CD14-positive monocyte (primary cell): ENCODE measurements at places on chromosomes 4 and X.
A peak's percentile ranks its signal among the peaks of the same experiment; 100 is the strongest.

GRCh38 chrX:39730662-39731329, 367.0 kb downstream of the BCOR start:
- DNase-seq = peak; percentile 42

DNA sequence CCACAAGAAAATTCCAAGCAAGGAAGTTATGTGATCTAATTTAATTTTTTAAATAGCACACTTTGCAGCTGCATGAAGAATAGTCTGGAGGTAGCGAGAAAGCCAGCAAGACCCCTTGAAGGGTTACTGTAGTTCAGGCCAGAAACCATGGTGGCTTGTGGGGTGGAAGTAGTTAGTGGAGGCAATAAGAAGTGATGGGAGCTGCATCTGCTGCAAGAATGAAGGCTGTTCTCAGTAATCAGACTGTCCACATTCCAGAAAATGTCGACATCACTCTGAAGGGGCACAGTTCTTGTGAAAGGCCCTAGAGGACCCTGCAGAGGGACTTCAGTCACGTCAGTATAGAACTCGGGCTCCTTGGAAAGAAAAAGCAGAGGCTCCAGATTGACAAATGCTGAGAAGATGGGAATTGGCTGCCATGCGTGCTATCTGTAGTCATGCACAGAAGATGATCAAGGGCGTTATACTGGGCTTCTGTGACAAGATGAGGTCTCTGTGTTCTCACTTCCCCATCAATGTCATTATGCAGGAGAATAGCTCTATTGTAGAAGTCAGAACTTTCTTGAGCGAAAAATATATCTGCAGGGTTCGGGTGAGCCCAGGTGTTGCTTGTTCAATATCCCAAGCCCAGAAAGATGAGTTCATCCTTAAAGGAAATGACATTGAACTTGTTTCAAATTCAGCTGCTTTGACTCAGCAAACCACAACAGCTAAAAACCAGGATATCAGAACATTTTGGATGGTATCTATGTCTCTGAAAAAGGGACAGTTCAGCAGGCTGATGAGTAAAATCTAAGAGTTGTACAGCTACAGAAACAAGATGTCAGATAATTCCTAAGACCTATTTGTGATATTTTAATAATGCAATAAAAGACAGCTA, 254.2 kb downstream of the CBR4 start:
- no peak for DNase-seq

- DNase-seq = no peak
Observed at GRCh38 chrX:74009041-74009440, 294.9 kb upstream of the ZCCHC13 start.

GRCh38 chrX:71168134-71168533, 23.5 kb downstream of the NLGN3 start:
- no peak for DNase-seq

DNA sequence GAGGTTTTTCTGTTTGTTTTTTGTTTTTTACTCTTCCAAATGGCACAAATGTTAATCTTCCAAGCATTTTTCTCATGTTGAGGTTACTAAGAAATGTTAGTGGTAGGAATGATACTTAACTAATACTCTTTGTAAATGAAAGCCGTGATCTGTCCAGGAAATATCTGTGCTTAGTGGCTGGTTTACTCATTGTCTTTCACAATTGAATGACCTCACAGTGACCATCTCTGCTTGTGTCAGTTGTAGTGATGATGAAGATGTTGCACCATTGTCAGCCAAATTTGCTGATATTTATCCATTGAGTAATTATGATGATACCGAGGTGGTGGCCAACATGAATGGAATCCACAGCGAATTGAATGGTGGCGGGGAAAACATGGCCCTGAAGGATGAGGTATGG, 93.5 kb downstream of the TNIP2 start:
- DNase-seq = peak; percentile 5

- no peak for DNase-seq
Observed at GRCh38 chr4:8598391-8599090, 6.0 kb downstream of the CPZ start.

DNA sequence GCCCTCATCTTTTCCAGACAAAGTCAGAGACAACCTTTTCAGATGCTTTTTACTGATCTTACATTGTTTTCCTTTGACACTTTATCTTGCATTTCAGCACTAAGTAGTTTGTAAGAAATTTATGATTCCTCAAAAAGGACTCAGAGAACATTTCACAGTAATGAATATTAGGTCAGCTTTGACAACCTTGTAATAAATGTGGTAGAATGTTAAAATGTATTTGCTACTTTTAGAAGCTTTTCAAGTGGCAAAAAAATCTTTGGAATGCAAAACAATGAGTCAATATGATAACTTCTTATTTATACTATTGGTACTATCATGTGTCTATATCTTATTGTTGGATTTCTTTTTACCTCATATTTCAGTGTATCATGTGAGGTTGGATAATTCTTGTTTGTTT, 146.2 kb upstream of the FAT4 start:
- no peak for DNase-seq

DNA sequence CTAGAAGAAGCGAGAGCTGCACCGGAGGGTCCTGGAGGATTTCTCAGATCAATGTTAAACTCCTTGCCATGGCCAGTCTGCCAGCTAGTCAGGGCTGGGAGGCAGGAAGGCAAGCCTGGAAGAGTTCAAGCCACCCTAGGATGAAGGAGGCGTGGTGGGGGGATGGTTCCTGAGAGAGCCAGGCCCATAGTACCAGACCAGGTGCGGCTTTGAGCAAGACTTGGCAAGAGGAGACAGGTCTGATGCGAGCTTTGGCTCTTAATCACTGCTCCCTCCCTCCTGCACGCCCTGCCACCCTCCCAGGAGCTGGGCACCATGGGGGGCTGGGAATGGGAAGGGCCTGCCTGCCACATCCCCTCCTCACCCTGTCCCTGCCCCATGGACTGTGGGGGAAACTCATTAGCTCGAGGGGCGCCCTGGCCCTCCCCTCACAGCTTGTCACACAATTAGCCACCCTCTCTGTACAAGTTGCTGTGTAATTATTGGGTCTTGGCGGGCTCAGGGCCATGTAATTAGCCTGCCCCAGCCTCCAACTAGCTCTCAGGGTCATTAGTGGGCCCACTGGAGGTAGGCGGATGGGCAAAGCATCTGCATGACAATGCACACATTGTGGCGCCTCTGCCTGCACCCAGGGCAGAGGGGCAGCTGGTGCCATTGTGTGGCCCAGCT, 50.3 kb downstream of the EFNB1 start:
- no peak for DNase-seq

DNA sequence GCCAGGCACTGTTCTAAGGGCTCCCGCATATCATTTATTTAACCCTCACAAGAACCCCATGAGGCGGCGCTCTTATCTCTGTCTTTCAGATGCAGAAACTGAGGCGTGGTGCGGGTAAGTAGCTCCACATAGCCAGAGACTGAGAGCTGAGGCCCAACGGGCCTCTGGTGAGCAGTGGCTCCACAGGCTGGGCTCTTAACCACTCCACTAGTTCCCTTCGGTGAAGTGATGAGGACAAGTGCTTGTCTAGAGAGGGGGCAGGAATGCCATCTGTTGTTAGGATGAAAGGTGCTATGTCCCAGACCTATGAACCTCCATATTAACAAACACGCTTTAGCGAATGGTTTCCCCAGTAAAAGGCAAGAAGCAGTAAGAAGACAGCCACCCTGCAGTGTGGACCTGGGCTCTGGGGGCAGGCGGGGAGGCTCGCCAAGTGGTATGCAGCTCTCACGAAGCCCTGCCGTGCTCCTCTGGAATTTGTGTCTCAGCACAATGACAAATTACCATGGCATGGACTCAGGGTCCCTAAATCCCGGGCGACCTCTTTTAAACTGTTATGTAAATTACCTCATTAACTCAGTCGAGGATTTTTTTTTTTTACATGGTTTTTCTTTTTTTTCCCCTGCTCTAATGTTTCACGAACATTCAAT, 20.9 kb upstream of the S100G start:
- DNase-seq = no peak

DNA sequence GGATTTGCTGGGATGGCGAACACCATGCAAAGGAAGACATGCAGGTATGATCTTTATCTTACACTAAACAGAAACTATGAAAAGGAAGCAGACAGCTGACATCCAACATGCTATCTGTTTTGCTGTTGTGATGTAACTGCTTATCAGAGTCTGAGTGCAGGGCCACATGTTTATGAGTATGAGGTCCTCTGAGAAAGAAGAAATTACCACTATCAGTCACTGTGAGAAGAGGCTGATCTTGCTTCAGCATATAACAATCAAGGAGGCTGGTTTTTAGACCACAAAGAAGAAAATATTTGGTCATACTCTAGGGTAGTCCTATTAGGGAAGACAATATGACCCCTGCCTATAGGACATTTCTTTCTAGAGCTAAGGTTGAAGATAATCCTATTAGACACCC, 18.5 kb downstream of the CLGN start:
- no peak for DNase-seq

- DNase-seq = no peak
Observed at GRCh38 chr4:100188829-100189228, 1.4 kb downstream of the DDIT4L start.

DNA sequence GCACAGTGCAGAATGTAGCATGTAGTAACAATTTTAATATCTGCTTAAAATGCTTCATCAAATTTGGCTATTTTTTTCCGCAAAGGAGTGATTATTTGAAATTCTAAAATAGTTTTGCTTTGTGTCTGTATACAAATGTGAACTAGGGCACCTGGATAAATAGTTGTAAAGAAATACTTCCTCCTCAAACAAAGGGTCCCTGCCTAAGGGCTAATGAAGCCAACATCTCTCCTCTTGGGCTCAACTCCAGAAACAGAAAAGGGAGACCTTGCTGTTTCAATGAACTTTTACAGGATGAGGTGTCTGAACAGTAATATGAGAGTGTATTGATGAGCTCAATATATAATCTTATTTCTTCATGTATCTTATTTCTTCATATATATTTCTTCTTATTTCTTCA, 30.8 kb upstream of the SCOC start:
- DNase-seq = no peak

- DNase-seq = no peak
Observed at GRCh38 chrX:17567187-17567586, 170.1 kb upstream of the SCML1 start.

GRCh38 chr4:186979961-186980745, 256.5 kb upstream of the FAT1 start:
- DNase-seq = no peak
